T-helper 22 cell (primary cell): ENCODE measurements at places on chromosomes 2 and 18.

DNA sequence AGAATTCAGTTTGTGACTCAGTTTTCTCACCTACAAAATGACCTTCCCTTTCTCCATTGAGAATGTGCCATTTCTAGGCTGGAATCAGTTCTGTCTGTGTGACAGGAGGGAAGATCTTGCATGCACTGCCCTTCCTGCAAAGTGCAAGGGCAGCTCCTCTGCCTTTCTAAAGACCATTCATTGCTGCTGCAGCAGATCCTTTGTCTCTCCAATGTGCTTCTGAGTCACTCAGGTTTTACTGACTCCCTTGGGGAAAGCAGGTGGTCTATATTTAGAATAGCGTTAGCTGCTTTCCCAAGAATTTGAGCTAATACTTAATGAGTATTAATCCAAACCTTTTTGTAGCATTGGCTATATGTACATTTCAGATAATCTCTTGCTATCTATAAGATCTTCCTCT is 62.5 kb downstream of the DAW1 start:
- DNase-seq, result no peak

DNA sequence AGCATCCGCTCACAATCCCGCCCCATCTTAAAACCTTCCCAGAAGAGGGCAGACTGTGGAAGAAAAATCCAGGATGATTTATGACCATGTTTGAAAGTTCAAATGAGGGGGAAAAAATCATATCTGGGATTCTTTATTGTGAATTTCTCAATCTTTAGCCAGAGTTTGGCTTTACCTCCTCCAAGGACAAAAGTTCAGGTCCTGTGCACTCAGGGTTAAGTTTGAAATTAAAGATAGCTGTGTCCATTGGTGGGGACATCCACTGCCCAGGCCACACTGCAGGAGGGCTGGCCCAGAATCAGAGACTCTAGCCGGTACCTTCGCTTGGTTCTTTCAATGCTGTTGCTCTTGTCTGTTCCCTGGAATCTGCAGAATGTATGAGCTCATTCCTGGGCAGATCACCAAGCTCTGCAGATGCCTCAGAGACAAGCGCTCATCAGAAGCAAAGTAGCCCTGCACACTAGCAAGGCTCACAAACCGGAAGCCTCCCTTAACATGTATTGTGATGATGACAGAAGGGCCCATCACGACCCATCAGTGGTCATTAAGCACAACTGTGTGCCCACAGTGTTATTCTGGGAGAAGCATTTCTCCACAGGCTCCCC is 375.3 kb upstream of the KLHL29 start:
- no peak for DNase-seq

DNA sequence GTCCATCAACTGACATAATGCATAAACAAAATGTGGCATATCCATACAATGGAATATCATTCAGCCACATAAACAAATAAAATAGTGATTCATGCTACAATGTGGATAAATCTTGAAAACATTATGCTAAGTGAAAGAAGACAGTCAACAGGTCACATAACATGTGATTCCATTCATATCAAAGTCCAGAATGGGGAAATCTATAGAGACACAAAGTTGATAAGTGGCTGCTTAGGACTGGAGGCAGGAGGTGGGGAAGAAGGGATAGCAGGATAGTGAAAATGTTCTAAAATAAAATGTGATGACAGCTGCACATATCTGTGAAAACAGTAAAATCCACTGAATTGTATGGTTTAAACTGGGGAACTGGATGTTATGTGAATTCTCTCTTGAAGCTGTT is 18.7 kb downstream of the CFAP53 start:
- DNase-seq, result no peak

- DNase-seq, result no peak
Measured at GRCh38 chr2:1405967-1406366, 7.3 kb upstream of the TPO start.
